Parietal lobe (tissue), 2 donors: ENCODE measurements at places on chromosomes 1 and 21. TPM values are rescaled to one million over a fixed set of nuclear protein-coding genes. Genes with fewer than 3 reads are reported as not detected.

Gene LCE1A
- not detected for total RNA-seq

Gene KCNA2
- total RNA-seq = 8.8 TPM

Gene MYBPH
- not detected for total RNA-seq

Gene LCE6A
- total RNA-seq = not detected

Gene CAPN9
- total RNA-seq = not detected

Gene TFF2
- not detected for total RNA-seq
